ENCODE measurements at places on chromosomes 5 and 9. TPM values are rescaled to one million over a fixed set of nuclear protein-coding genes. Genes with fewer than 3 reads are reported as not detected.

The CNTNAP3 gene
- total RNA-seq: 9.1 TPM

DNA sequence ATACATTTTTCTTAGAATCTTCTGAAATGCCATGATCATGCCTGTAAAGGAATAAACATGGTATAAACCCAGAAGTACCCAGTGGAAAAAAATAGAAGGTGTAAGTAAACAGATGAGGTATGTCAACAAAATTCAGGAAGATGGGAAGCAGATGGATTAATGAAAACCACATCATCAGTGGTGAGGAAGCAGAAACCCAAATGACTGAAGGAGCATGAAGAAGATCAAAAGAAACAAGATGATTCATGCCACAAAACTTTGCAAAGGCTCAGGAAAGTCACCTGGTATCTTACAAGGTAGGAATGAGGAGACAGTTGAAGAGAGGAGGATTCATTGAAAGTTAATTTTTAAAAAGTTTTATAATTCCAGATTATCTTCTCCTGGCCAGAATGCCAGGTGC, 132.8 kb upstream of the PAPPA start:
- DNase-seq: peak; percentile 22

DNA sequence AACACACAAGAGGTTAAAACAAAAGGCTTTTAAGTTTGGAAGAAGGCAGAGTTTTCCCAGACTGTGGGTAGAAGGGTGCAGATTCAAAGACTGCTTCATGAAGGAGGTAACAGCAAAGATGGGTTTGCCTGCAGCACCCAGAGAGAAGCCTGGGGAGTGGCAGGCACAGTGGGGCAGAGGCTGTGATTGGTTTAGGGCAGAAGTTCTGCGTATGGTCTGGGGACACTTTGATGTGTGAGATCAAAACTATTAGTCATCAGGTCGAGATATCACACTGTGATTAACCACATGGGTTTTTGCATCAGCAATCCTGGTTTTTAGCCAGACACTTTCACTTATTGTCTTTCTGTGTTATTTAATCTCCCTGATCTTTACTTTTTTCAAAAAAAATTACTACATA, 188.8 kb upstream of the GLRA1 start:
- no peak for DNase-seq

DNA sequence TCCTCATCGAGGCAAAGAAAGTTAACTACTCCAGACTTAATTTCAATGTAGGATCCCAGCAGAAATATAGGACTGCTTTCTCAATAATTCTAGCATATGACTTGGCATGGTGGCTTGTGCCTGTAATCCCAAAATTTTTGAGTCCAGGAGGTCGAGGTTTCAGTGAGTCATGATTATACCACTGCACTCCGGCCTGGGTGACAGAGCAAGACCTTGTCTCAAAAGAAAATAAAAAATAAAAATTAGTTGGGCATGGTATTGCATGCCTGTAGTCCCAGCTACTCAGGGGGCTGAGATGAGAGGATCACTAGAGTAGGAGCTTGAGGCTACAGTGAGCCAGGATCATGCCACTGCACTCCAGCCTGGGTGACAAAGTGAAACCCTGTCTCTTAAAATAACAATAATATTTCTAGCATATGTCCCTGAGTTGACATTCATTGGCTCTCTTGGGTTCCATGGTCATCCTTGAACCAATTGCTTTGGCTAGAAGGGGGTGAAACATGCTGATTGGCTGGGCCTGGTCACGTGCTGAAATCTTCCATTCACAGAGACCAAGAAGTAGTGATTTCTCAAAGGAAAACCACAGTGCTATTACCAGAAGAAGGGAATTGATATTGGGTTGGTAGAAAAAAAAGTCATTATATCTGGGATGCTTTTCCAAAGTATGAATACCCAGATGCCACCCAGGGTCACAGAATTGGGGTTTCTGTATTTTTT, 31.6 kb upstream of the GARNL3 start:
- DNase-seq: no peak

DNA sequence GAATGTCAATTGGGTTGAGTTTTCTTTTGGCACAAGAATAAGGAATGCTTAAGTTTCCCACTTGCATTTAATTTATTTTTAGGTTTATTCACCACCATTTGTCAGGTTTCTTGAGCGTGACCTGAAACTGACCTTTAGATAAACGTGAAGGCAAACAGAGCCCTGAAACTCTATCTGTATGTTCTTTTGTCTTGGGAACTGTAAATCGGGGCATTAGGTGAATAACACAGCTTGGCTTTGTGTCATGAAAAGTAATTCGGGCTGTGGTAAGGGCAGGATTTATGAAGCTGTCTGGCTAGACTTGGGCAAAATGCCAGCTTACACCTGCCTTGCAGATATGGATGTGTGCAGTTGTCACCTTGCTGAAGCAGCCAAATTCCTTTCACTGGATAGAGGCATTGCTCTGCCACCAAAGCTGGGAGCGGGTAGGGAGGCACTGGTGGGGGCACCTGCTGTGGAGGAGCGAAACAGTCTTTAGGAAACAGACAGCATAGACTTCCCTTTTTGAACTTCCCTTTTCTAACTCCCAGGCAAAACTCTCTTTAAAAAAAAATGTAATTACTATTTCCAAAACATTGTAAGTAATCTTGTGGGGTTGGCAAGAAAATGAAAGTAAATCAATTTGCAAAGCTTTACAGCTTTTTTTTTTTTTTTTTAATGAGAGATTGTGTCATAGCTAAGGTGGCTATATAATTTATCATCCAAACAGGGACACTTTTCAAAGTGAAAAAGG, 545.2 kb downstream of the CSNK1G3 start:
- peak; percentile 41 for DNase-seq

Measured in bronchial epithelial cell (primary cell).